ENCODE measurements at places on chromosomes 2 and 18.

DNA sequence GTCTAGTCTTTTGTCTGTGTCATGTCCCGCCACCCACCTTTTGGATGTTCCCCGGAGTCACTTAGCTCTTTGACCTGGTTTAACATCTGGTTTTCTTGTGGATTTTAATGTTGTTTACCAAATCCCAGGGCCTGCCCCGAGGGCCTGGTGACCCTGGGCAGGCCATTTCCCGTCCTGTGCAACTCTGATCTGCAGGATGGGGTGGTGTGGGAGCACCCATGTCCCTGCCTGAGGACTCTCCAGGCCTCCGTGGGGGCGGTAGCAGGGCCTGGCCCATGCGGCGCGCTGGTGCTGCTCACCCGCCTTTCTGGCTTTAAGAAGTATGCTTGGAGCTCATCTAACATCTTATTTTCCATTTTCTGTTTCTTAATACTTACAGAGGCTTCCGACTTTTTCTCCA lies 10.7 kb downstream of the RAMP1 start:
- peak; percentile 15 for DNase-seq

DNA sequence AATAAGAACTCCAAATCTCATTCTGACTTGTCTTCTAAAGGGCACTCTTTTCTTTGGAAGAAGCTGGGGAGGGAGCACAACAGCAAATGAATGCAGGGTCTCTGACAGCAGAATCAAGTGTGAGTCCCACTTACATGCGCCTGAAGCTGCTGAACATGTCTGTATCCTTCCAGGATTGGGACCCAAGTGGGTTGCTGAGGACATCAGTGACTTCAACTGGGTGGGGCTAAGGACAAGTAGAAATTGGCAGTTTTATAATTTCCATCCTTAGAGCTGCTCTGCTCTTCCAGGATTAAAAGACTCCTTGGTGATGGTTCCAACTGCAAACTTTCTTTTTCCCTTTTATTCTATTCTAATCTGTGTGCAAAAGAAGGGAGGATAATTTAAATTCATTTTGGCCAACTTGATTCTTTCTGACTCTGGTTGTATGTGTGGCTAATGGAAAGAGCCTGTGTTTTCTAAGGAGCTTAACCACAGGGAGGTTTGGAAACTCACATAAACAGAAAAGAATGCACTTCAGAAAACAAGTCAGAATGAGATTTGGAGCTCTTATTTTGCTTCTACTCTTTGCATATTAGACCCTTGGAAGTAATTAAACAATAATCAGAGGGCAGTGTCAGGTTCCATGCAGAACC lies 20.6 kb downstream of the ANTXR1 start:
- no peak for DNase-seq

DNA sequence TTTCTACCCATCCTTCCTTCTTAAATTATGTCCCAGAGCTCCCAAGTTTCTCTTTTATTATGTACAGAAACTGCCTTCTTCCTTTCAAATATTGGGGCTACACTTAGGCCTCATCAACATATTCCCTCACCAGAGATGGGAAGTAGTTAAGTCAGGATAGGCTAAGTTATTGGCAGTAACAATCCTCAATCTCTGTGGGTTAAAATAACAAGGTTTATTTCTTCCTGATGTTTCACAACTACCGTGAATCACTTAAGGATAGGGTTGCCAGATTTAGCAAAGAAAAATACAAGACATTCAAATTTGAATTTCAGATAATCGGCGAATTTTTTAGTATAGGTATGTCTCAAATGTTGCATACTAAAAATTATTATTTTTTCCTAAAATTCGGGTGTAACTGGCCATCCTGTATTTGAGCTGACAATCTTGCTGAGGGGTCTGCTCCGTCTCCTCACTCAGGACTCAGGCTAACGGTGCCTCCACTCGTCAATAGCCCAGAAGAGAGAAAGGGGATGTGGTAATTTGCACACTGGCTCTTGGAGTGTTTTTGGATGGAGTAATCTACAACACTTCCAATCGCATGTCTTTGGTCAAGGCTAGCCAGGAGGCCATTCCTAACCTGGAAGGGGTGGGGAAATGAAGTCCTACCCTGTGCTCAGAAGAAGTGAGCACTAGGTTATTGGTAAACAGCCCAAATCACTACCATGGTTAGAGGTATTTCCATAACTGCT lies 91.7 kb downstream of the ACTR3 start:
- DNase-seq, result no peak

DNA sequence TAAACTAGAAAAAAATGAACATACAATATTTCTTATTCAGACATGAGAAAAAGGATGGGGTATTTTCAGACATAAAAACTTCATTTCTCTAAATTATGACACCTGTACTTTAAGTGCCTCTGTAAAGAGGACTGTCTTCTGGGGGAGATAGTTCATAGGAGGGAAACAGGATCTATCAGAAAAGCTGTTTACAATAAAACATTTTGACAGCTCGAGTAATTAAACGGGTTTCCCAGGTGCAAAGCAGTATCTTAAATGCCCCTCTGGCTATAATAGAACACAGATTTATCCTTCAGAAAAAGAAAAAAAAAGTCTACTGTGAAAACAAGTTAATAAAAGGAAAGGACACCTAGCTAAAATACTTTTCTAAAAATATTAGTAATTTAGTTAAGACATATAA lies 311.4 kb upstream of the UBE2E3 start:
- DNase-seq, result no peak

- DNase-seq, result no peak
These were observed 86.0 kb downstream of the OSBPL6 start for GRCh38 chr2:178280244-178280852.

- DNase-seq, result no peak
These were observed 225.0 kb downstream of the TMEM163 start for GRCh38 chr2:134493797-134494196.

DNA sequence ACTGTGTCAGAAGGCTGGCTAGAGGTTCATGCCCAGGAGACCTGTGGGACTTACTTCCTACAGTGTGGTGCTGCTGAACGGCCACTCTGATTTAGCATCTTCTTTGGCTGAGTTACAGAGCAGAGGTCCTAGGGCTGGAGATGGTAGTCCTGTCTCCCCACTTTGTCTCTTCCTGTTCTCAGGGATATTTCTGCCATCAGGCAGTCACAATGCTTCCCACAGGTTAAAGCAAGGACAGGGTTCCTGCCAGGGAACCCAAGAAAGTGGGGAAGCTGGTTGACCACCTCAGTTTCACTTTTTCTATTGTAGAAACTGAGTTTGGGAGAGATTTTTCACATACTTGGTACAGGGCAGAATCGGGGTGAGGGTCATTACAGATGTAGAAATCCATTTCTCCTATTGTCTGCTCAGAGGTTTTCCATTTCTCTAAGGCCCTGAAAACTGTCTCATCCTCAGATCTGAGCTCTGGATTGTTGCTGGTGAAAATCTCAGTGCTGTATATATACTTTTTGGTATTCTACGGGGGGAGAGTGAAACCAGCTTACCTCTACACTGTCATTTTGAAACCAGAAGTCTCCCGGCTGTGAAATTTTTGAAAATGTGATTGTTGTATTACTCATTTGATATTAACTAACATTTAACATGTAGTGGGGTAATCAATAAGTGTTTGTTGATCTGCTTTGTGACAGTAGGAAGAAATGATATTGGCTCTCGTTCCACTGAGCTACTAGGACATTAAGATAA lies 37.0 kb upstream of the MEP1B start:
- DNase-seq, result no peak

DNA sequence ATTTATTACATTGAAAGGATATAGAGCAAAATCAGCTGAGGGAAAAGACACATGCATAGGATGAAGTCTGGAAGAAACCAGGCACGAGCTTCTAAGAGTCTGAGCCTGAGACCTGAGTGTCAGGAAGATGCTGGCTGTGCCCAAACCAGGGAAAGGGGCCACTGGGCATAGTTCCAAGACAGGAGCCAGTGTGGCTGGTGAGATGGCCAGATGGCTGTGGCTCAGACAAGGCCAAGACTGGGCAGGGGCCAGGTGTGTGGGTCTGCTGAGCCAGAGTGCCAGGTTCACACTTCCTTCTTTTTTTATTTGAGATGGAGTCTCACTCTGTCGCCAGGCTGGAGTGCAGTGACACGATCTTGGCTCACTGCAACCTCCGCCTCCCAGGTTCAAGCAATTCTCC lies 95.5 kb upstream of the ATG16L1 start:
- no peak for DNase-seq

DNA sequence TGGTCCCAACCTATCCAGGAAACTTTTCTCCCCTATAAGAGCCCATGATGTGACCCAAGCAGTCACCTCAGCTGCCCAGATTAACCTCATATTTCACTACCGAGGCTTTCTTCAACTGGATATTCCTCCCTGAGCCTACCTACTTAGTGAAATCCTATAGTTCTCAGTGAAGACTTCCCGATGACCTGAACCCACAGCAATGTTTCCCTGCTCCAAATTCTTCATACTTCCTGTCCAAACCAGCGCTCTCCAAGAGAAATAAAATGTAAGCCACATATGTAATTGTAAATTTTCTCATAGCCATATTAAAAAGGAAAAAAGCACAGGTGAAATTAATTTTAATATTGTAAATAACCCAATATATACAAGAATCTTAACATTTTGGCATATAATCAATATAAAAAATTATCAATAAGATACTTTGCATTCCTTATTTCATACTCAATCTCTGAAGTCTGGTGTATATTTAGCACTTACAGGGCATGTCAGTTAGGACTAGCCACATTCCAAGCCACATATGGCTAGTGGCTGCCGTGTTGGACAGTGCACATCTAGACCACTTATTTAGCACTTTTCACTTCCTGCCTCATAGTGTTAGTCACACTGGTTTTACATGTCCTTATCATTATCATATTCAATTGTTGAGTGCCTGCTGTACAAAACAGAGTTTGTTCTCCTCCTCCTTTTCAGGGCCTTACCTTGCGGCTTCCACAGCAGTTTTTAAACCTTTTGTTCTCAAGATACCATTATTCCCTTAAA lies 1.9 kb upstream of the STAT4 start:
- DNase-seq, result no peak

DNA sequence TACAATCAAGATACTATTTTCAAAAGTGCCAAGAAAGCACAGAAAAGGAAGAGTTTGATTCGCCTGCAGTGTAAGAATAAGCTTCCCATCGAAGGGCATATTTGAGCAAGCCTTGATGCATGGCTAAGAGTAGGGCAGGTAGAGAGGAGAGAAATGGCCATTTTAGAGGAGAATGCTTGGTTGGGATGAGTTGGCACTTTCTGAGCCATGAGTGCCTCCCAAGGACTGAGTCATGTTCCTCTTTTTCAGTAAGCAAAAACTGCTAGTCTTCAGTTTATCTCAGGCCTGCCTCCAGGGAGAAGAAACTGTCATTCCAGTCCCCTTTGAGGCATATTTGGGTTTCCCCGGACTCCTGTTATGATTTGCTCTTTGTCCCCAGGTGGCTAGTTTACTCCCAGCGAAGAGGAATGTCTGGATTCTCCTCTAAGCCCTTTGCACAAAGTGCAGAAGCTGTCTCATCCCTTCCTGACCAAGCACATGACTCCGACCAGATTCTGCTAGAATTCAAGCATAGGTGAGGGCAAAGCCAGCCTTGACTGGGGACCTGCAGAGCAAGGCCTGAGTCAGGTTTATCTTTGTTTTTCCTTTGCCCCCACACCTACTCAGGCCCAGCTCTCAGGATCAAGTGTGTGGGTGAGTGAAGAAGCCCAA lies 115.2 kb downstream of the TTC32 start:
- DNase-seq, result no peak

GRCh38 chr2:159088906-159089305 lies 120.5 kb downstream of the TANC1 start:
- DNase-seq, result no peak

- DNase-seq, result no peak
These were observed 740 bp downstream of the CHMP3 start for GRCh38 chr2:86562485-86562921.

- no peak for DNase-seq
These were observed 256.2 kb downstream of the HDAC4 start for GRCh38 chr2:239144713-239144999.

DNA sequence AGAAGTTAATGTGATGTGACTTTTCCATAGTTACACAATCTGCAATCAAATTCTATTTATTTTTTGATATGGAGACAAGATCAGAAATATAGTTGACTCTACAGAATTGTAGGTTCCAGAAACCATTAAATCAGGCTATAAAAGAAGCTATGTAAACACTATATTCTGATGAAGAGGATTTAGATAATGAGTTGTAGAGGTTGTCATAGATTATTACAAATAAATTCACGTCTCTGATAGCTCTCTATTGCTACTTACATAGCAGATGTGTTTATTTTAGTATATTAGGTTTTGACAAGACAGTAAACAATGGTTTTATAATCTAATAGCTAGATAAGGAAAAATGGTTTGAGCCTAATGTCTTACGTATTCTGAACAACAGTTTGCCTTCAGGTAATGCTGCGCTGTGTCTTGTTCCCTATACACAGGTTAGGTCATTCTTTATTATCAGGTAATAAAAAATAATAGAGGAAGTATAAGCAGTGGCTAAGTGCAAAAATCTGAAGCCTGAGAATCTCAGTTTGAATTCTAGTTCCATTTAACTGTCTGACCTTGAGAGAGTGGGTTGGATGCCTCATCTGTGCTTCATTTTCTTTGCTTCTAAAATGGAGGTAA lies 93.4 kb downstream of the PPP1R1C start:
- DNase-seq, result no peak

DNA sequence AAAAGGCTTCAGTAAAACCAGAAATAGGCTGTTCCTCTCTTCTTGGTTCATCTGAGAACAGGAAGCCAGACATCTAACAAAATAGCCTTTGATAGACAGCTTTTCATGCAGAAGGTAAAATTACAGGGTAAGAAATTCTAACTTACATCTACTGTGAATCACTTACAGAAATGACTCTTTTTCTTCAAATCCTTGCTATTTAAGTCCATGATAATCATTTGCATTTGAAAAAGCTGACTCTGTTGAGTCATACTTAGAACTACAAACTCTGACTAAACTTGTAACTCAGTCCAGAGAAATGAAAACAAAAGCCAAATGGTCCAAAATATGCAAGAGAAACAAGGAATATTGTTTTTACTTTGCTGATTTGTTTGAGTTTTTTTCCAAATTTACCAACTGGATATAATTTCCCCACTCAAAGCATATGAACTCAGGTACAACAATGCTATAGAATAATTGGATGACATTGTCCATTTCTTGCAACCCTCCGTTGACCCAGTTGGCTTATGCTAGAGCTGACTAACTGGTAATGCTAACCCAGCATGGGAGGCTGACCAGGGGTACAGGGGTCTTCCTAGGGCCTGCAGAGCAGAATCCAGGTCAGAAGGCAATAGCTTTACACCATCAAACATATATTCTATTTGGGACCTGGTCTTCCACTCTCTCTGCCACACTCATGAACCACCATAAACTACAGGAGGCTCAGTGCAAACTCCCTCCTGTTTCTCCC lies 18.8 kb upstream of the MREG start:
- no peak for DNase-seq

- DNase-seq, result no peak
These were observed at the start of gene MEP1B for GRCh38 chr18:32189790-32190189. MEP1B (plus strand) TSS chr18:32190039; CDS start chr18:32190071, 32 bp downstream.

GRCh38 chr2:69975853-69976462 lies 14.5 kb upstream of the ASPRV1 start:
- DNase-seq, result no peak

GRCh38 chr2:172811027-172811426 lies 75.4 kb downstream of the RAPGEF4 start:
- DNase-seq, result no peak

DNA sequence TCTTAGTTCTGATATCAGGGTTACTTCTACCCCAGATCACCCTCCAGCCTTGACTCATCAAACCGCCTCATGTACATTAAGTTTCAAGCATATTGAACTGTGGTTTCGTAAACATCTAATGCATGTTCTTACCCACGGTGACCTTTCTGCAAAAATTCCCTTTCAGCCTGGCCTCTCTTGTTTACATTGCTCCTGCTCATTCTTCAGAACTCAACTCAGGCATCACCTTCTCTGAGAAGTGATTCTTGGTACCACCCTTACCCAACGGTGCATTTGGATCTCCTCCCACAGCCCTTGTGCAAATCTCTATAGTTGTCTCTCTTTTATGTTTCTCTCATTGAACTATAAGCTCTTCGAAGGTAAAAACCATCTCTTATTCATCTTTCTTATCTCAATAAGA lies 503.1 kb upstream of the PKDCC start:
- DNase-seq, result no peak
